Stimulated activated CD4-positive, alpha-beta T cell treated with anti-CD3 and anti-CD28 coated beads, Interleukin-15, amount 100 ng/mL, for 24 hours (primary cell): ENCODE measurements at places on chromosomes 3 and 15.

- no peak for DNase-seq
Observed at GRCh38 chr15:52797625-52798501, 7.7 kb upstream of the ONECUT1 start.

DNA sequence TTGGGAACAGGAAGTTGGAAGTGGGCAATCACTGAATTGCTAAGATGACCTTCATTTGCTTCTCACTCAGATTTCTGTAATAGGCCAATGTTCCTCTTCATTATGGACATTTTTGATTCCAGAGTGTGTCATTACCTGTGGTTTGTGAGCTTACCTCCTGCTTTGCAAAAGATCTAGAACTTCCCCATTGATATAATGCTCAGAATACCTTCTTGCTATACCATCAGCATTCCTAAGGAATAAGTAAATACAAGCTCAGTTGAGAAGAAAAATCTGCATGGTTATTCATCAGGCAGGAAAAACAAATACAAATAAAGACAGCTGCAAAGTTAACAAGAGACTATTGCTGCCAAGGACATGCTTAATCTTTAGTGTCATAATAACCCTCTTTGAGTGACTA is 5.6 kb upstream of the RPL14 start:
- no peak for DNase-seq

- DNase-seq, result no peak
Observed at GRCh38 chr3:14299767-14300166, 102.6 kb upstream of the SLC6A6 start.

DNA sequence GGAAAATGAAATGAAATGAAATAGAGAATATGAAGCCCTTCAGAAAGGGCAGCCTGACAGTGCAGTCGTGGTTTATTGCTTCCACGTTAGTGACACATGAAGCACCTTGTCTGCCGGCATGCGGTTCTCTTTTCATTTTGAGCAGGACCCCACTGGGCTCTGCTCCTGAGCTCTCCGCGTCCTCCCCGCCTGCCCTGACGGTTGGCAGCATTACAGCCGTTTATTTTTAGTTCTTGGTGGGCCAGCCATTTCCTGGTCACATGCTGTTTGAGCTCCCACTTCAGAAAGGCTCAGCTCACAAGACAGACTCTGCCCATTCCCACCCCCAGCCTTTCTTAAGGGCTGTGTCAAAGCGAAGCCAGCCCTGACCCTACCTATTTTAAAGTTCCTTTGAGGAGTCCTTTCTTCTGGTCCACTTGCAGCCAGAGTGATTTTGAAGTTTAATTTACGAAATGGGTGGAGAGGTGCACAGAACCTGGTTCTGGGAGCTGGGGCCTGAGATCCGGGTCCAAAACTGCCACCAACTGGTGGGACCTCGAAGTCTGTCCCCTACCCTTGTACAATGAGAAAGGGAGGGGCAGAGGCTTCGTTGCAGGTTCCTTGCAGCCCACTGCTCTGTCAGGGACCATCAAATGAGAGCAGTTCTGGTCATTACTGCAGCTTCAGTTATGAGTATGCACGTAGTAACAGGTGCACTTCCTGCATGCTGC is 60.1 kb downstream of the MGLL start:
- no peak for DNase-seq

DNA sequence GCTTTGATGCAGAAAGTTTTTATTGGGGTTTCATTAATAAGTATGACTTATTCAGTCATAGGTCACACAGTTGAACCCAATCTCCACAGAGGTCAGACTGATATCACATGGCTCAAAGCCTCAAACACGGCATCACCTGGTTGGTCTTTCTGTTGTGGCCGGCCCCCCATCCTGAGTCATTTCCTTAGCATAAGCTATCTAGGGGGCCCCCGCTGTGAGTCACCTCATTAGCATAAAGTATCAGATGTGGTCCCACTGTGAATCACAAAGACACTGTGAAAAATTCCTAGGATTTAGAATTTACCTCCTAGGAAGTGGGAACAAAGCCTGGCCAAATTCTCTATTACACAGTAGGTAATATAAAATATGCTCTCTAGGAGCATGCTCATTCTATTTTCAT is 502.2 kb downstream of the PYDC2 start:
- no peak for DNase-seq
